Breast epithelium (tissue), 4 donors: ENCODE measurements at places on chromosomes 5 and 9.

GRCh38 chr5:37710965-37711364 is 128.9 kb downstream of the GDNF start:
- no peak for DNase-seq

DNA sequence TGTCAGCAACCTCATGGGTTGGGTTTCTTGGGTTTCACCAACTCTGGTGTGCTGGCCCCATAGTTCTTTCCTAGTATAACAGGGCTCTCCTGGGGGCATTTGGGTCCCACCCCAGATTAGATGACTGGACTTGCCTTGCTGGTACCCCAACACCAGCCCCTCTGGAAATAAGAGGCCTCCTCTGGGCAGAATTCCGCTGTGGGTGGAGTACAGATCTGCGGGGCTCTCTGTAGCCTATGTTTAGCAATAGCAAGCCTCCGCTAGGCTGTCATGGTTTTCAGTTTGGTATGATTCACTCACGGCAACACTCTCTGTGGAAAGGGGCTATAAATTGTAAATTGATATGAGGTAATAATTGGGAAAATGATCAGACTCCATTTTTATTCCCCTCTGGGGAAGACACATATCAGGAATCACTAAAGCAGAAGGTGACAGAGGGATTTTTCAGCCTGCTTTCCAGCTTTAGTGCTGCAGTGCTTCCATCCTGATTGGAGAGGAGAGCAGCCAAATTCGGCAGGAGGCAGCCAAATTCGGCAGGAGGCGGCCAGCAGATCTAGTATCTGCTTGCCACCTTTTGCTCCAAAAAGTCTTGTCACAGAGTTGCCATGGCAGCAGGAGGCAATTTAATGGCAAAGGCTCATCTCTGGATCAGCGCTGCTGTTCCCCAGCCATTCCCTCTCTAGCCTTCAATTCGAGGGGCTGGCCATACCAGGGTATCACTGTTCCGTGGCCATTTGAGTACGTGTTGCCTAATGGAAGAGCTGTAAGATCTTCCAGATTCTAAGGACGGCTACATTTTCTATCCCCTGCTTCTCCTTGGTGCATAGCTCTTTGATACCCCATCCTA is 84.6 kb downstream of the SLC44A1 start:
- no peak for DNase-seq

DNA sequence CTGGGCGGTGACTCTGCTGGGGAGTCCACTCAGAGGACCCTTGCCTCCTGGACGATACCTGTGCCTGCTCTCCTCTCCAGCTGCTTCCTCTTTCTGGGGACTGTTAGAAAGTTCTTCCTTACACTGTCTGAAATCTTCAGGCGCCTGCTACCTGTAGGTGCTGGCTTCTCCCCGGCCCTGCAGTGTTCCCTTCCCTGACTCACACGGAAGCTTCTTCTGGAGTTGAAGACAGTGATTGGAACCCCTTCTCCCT is 562 bp downstream of the GSN start:
- no peak for DNase-seq

- DNase-seq, result no peak
These were observed 215.7 kb upstream of the OTULINL start for GRCh38 chr5:14365831-14366430.

DNA sequence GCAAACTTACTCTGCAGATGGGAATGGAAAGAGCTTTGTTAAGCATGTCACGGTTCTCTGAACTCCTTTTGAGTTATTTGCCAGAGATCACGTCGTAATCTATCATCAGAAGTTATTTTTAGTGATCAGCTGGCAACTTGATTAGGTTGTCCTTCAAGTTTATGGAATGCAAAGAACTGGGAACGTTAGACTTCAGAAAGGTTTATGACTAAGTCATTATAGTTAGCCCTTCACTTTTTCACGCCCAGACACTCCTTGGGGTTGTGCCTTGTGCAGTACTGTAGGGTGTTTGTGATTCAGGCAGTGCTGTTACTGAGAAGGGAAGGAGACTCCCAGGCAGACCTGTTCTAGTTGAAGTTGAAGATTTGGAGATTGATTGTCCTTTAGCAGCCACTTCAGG is 26.8 kb upstream of the PHF2 start:
- no peak for DNase-seq

DNA sequence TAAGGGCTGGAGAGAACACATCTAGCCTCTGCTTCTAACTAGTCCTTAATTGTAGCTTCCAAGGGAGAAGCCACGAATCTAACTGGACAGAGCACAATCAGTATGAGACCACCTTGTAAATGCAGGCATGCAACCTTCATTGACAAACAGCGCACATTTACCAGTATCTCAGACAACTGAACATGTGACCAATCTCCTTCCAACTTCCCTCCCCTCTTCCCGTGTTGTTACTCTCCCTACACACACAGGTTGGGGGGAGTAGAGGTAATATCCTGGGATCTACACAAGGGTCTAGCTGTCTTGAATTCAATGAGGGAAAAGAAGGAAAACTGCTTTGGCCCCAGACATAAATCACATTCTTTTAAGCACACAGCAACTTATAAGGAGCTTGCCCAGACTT is 77.6 kb downstream of the LIFR start:
- DNase-seq, result no peak

DNA sequence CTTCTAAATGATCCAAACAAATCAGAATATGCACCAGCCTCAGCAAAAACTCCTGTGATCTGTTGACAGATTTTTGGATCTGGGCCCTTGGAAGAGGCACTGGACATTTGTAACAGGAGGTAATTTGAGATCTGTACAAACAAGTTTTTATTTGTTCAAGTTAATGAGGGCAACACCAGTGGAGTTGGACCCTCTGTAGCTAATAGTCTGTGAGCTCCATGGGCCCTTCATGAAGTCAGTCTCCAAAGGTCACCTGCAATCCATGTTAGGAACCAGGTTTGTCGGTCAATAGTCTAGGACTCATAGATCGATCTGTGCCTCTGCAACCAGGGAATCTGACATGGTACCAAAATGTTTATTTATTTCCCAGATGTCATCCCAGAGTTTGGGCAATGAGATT is 40.9 kb downstream of the PAM start:
- no peak for DNase-seq

DNA sequence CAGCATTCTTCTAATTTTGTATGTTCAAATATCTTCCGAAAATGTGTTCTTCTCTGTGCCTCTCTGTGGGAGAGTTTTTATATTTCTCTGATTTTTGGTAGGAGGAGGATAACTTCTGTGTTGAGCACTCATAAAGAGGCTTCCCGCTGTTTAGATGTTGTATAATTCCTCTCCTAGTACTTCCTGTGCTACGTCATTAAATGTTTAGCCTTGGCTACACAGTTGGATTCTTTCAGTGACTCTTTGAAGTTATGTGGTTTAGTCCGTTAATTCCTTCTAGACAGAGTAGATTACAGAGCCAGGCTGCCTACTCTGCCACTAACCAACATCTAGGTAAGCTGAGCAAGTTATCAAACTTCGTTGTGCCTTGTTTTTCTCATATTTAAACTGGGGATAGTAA is 302.6 kb downstream of the OSTF1 start:
- no peak for DNase-seq

- no peak for DNase-seq
These were observed 6.9 kb downstream of the TNFSF15 start for GRCh38 chr9:114798780-114799427.

- no peak for DNase-seq
These were observed 3.6 kb upstream of the TMEM210 start for GRCh38 chr9:137175345-137175961.

- no peak for DNase-seq
These were observed 618.3 kb downstream of the NR2F1-AS1 start for GRCh38 chr5:92962752-92963151.

DNA sequence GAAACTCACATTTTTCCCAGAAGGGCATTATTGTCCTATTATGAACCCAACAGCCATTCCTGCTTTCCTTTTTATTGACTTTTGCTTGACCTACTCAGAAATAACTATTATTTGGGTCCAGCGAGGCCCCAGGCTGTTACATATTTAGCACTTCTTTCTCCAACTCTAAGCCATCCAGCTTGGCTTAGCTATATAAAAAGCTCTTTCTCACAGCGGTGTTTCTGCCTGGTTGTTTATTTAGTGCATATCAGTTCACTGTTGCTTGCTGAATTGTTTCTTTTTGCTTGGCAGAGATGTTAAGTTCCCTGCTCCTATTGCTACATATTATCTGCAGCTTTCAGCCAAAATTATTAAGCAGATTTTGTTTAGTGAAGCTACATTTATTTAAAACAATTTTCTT is 1156.8 kb upstream of the SEMA6A start:
- no peak for DNase-seq

DNA sequence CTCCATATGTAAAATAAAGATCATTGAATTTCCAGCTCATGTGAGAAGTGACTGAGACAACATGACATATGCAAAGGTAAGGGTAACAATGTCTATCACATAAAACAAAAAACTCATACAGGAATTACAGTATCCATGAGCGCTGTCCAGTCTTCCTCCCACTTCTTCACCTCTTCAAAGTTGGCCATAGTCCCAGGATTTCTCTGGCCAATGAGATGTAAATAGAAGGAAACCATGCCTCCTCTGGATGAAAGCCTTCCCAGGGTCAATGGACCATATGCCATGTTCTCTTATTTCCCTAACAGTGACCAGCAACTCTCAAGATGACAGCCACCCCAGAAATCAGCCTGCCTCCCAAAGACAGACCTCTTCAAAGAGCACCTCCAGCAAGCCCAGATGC is 75.5 kb downstream of the SEMA5A start:
- DNase-seq, result no peak

- DNase-seq, result no peak
These were observed 12.4 kb downstream of the PTTG1 start for GRCh38 chr5:160434022-160434531.

- DNase-seq, result no peak
These were observed 2.4 kb downstream of the PGGT1B start for GRCh38 chr5:115260248-115260647.

- DNase-seq, result no peak
These were observed 7.7 kb downstream of the EHMT1 start for GRCh38 chr9:137626464-137626863.

DNA sequence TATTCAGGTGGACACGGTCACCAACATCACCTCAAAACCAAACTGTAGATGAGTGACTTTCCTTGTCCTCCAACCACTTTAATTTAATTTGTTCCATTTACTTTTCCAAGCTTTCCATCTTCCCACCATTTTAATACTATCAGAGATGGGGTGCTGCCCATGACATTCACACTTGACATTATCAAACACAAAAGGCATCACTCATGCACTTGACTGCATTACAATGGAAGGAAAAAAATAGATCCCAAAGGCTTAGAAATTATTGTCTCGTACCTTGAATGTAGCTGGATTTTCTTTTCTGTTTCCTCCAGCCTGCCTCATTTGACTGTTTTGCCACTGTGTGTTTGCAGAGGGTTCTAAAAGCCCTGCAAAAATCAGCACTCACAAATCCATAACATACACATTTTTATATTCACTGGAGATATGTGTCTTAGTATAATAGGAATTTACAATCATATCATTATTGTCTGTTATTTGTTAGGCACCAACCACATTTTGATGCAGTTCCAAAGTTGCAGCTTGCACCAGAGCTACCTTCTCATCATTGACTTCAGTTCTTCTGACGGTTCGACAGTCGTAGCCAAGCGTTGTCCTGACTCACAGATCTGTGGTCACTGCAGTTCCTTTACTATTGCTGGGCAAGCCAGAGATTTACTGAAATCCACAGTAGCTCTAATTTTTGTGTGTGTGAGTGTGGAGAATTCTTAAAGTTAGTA is 712.3 kb upstream of the WWC1 start:
- no peak for DNase-seq

- DNase-seq, result no peak
These were observed 80.1 kb upstream of the ITGA1 start for GRCh38 chr5:52707616-52708015.

GRCh38 chr9:134190232-134191121 is 26.1 kb upstream of the RNU6ATAC start:
- no peak for DNase-seq

GRCh38 chr5:1194378-1194777 is 7.0 kb upstream of the SLC6A19 start:
- DNase-seq, result no peak

- DNase-seq, result no peak
These were observed 43.2 kb downstream of the SH3TC2 start for GRCh38 chr5:149019679-149020078.

- peak; percentile 81 for DNase-seq
These were observed 12.2 kb upstream of the OR13J1 start for GRCh38 chr9:35882263-35882848.

GRCh38 chr5:142602720-142603245 is 83.1 kb downstream of the FGF1 start:
- no peak for DNase-seq
